Stimulated activated CD4-positive, alpha-beta T cell treated with anti-CD3 and anti-CD28 coated beads, Interleukin-1b, Interleukin-23, amount 100 ng/mL, for 1 hour (primary cell): ENCODE measurements at places on chromosomes 5 and 9.

GRCh38 chr5:143638654-143639053 lies 173.3 kb upstream of the HMHB1 start:
- DNase-seq = no peak

DNA sequence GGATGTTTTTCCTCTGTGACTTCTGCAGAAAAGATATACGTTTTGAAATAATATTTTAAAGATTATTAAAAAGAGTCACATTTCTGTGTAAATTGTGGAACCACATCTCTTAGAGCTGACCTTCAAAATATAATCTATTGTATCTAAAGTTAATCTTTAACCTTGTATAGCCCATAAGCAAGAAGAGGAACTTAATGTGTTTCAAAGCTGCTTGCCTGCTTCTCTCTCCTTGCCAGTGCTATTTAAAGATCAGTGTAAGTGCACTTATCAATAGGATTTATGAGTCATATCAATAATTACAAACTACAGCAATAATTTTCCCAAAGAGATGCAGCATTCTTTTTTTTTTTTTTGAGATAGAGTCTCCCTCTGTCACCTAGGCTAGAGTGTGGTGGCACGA lies 29.4 kb upstream of the GDA start:
- DNase-seq = no peak

- no peak for DNase-seq
Observed at GRCh38 chr5:168848569-168848968, 269.4 kb upstream of the PANK3 start.

GRCh38 chr5:39283231-39283818 lies 64.0 kb upstream of the FYB1 start:
- DNase-seq = peak; percentile 32

GRCh38 chr9:749716-750115 lies 91.8 kb upstream of the DMRT1 start:
- DNase-seq = no peak

GRCh38 chr5:134247428-134248224 lies 21.8 kb upstream of the PPP2CA start:
- no peak for DNase-seq
